B cell (primary cell): ENCODE measurements at places on chromosomes 5 and 9.

GRCh38 chr9:97567182-97567893 is 65.8 kb downstream of the TSTD2 start:
- no peak for DNase-seq

GRCh38 chr9:22008717-22009505 is at the start of gene CDKN2B:
Gene CDKN2B, minus strand, starts transcription at chr9:22009305. Its CDS starts 352 bp downstream, at chr9:22008953.
- peak; percentile 83 for DNase-seq

GRCh38 chr5:77306531-77306930 is 96.1 kb downstream of the PDE8B start:
- no peak for DNase-seq

DNA sequence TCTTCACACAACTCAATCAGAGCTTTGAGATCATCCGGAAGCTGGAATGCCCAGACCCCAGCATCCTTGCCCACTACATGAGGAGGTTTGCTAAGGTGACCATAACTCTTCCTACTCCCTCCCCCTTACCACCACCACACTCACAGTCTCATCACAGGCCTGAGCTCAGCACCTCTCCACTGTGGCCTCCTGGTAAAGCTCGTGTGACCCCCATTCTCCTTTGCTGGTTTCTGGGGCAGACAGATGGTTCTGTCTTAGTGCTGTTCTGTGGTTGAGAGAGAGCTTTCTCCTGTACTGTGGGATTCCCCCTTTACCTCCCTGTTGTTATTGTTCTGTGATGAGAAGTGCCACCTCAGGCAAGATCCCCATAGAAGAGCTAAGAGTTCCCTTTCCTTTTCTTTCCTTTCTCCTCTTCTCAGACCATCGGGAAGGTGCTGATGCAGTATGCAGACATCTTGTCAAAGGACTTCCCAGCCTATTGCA is 92.7 kb upstream of the RUSC2 start:
- no peak for DNase-seq

DNA sequence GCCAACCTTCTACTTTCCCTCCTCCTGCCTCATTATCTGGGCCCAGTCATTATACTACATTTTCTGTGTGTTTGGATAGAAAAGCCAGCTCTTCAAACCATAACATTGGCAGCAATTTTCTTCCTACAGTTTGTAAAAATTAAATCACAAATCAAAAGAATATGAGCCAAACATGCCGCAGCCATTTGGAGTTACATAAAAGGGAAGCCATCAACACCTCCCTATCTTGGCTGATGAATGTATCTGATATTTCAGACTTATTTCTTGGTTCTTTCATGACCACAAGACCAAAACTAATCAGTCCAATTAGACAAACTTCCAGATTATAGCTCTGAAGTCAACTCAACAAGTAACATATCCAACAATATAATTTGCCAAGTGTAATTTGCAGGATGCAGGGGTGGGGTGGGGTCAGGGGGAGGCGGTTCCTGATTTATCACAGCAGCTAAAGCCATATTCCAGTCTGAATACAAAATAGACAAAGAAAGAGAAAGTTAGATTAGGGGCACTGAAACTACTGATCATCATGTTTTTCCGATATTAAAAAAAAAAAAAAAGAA is 89.4 kb upstream of the CNTLN start:
- no peak for DNase-seq

- DNase-seq, result no peak
Measured at GRCh38 chr5:73664796-73665195, 38.8 kb downstream of the ARHGEF28 start.

DNA sequence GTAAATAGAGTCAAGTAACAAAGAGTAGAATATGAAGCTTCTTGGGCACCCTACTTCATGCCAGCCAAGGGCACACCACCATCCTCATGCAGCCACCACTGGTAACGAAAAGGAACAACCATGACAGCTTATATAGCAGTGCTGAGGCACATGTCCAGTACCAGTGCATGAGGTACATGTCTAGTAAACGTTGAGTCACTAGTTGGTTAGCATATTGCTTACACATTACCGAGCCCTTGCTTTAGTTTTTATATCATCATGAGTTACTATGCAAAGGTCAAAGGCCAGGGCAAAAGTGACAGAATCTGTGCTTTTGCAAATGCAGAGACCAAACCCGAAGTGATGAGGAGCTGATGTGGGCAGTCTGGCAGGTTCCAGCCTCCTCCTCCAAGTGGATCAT is 147.1 kb upstream of the MAP1B start:
- DNase-seq, result no peak

- DNase-seq, result peak; percentile 57
Measured at GRCh38 chr5:108749128-108749861, 1.6 kb downstream of the FER start.

GRCh38 chr9:105399117-105399516 is 48.7 kb upstream of the FSD1L start:
- no peak for DNase-seq

DNA sequence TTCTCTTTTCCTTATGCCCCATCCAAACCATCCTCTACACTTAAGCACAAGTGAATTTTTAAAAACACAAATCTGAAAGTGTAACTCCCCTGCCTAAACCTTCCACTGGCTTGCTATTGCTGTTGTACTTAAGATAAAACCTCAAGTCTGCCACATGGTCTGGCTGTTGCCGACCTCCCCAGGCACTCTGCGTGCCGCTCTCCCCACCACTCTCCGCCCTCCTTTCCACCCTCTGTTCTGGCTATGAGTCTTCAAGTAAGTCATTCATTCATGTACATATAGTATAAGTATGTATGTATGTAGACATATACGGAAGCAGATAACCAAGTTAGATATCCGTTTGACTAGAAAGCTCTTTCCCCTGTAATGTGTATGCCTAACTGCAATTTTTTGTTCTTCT is 94.7 kb upstream of the ANKRD55 start:
- peak; percentile 36 for DNase-seq

DNA sequence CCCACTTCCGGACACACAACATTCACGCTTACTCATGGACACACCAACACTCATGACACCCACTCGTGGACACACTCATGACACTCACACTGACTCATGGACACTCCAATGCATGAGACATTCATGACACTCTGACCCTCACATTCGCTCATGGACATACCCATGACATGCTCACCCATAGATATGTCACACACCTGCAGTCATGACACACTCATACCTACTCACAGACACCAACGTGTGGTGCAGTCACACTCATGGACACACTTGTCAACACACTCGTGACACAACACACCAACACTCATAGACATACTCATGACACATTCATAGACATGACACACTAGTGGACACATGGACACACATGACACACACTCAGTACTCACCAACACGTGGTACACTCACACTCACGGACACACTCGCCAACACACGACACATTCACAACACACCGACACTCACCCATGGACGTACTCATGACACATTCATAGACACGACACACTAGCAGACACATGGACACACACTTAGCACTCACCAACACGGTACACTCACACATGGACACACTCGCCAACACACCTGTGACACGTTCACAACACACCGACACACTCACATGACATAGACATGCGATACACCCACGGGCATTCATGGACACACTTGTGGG is 73.4 kb downstream of the PHF2 start:
- no peak for DNase-seq

- peak; percentile 79 for DNase-seq
Measured at GRCh38 chr9:120904061-120904977, 22.3 kb downstream of the TRAF1 start.

- DNase-seq, result no peak
Measured at GRCh38 chr9:107251756-107252322, 31.2 kb upstream of the RAD23B start.

- no peak for DNase-seq
Measured at GRCh38 chr9:117359910-117360309, 54.9 kb downstream of the ASTN2 start.

- DNase-seq, result no peak
Measured at GRCh38 chr5:34991486-34992238, 56.1 kb downstream of the AGXT2 start.

DNA sequence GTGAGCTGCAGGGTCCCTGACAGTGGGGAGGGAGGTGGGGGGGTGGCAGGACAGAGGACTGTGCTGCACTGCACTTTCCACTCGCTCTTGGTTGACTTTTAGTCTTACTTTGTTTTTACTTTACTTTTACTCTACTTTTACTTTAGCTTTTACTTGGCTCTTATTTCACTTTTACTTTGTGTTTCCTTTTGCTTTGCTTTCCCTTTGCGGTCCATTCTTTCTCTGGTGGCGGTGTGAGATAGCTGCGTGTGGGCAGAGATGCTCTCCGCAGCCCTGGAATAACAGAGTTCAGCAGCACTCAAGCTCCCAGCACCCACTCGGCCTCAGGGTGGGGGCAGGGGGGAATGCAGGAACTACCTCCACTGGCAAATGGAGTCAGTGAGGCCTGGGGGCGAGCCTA is 4.7 kb downstream of the AK8 start:
- DNase-seq, result no peak

DNA sequence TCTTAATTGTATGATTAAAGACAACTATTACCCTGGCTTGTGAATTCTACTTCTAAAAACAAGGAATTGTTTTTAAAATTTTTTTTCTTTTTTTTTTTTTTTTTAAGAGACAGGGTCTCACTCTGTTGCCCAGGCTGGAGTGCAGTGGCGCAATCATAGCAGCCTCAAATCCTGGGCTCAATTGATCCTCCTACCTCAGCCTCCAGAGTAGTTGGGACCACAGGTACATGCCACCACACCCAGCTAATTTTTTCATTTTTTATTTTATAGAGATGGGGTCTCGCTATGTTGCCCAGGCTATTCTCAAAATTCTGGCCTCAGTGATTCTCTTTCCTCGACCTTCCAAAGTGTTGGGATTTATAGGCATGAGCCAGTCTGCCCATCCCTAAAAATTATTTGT is 62.3 kb downstream of the HABP4 start:
- DNase-seq, result no peak

DNA sequence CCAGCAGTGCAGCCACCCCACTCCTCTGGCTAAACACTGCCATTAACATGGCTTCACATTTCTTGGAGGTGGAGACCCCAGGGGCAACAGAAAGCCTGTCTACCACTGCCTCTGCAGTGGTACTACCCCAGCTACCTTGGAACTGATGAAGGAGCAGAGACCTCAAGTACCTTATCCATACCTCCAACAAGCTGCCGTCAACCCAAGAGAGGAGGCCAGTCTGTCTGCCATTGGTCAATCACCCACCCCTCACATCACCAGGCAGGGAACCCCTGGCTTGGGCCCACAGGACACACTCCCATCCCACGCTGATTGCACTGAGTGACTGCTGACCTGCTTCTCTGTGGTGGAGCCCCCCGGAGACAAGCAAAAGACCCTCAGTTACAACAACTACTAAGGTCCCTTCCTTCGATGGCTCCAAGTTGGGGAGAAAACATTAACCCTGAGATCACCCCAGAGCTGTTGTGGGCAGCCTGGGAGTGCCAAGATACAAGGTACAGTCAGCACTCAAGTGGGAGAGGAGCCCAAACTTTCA is 5.6 kb downstream of the IFNA14 start:
- DNase-seq, result no peak

DNA sequence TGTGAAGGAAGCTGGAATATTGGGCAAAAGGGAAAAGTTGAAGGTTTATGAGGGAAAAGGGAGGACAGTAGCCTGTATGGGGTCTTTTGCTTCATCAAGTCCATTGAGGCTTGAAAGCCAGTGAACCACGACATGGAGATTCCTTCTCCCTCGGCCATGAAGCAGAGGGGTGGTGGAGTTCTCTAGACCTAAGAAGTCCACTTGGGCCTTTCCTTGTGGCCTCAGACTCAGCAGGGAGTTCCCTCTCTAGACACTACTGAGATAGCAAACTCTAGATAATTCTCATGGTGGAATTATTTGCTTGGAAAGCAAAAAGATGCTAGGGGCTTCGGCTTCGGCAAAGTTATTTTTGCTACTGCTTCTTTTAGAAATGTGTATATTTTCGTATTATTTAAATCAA is 78.5 kb downstream of the FOXD1 start:
- no peak for DNase-seq

- no peak for DNase-seq
Measured at GRCh38 chr5:125117566-125117965, 371.1 kb upstream of the ZNF608 start.

DNA sequence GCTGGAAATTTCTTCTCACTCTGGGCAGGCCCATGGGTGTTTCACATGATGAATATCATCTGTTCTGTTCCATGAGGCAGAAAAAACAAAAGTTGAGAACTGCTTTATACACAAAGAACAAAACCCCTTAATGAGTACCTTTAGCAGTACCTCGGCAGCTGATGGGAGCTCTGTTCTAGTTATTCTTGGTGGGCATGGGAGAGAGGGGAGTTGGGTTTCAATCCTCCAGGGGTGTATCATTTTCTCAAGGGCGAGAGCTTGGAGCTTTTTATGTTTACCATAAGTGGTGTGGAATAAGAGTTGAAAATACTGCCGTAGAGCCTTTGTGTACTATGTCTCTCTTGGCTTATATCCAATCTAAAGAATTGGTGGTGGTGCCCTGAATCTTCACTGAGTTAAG is 103.3 kb upstream of the ZNF608 start:
- no peak for DNase-seq

GRCh38 chr5:114948986-114949621 is 220.6 kb downstream of the TRIM36 start:
- DNase-seq, result no peak

- no peak for DNase-seq
Measured at GRCh38 chr5:135846311-135846710, 11.8 kb downstream of the SLC25A48 start.

DNA sequence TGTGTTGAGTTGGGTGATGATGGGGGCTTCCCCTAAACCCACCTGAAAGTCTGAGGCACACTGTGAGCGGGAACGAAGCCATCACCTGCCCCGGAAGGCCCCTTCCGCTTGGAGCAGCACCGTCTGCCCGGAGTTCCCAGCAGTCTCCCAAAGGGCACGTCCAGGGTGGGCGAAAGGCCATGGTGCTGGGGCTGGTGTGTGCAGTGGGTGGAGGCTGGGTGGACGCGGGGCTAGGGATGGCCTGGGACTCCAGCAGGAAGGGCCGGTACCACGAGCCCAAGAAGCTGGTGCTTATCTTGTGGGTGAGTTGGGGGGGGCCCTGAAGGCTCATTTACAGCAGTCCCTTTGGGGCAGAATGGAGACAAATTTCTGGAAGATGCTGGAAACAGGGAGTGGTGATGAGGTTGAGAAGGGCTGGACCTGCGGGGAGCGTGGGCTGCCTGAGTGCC is 4.6 kb downstream of the FLT4 start:
- DNase-seq, result no peak

DNA sequence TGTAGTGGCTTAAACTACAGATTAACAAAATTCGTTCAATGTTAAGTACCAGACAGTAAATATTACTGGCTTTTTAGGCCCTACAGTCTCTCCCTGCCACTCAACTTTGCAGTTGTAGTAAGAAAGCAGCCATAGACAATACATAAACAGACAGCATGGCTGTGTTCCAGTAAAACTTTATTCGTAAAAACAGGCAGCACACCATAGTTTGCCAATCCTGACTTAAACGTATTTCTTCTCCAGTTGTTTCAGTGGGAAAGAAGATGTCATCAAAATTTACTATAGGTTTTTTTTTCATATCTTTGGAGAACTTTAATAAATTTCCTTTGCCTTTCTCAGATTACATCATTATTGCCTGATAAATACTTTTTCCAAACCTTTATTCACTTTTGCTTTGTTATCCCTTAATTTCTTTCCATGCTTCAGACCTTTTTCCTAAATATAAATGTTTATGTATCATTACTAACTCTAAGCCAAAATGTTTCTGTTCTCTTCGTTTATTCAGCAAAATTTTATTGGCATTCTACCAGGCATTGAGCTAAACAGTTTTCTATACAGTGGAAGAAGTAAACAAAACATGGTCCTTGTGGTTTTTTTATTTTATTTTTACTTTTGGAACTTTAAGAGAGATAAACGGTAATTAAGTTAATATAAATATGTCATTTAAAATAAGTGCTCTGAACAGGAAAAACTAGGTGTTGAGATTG is 64.5 kb downstream of the SLF1 start:
- no peak for DNase-seq
